Activated CD4-positive, alpha-beta memory T cell treated with anti-CD3 and anti-CD28 coated beads, Interleukin-2, amount 10 ng/mL, durations not matched to agents 7 days and 5 days (primary cell): ENCODE measurements at places on chromosomes 3 and 15. TPM values are rescaled to one million over a fixed set of nuclear protein-coding genes. Genes with fewer than 3 reads are reported as not detected.

The AHSG gene
- total RNA-seq, result not detected

DNA sequence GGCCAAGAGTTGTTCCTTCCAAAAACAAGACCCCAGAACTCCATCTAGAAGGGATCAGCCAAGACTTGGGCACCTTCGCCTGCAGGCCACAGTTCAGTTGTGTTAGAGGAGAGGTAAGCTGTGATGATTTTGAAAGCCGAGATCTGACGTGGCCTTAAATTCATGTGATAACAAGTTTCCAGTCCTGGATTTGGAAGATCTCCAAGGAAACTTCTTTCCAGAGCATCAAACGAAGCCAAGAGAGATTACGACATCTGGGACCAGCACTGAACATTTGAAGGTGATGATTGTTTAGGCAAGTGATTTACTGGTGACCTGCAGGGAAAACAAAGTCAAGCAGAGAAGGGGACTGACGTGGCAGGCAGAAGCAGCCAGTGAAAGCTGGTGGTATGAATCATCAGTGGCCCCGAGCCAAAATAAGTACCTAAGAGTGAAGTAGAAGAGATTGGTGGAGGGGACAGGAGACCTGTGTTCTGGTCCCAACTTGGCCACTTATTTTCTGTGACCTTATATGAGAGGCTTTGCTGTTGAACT, 339.0 kb upstream of the PROK2 start:
- H3K4me1 ChIP-seq, result peaks cover 8% of the 10 kb centered on the region
- H3K27ac ChIP-seq, result no peak overlapping the region
- no peaks in the 10 kb centered on the region for H3K36me3 ChIP-seq
- H3K4me3 ChIP-seq, result no peak overlapping the region
- peaks cover 1% of the 10 kb centered on the region for H3K27me3 ChIP-seq

The STRIT1 gene
- total RNA-seq, result not detected

DNA sequence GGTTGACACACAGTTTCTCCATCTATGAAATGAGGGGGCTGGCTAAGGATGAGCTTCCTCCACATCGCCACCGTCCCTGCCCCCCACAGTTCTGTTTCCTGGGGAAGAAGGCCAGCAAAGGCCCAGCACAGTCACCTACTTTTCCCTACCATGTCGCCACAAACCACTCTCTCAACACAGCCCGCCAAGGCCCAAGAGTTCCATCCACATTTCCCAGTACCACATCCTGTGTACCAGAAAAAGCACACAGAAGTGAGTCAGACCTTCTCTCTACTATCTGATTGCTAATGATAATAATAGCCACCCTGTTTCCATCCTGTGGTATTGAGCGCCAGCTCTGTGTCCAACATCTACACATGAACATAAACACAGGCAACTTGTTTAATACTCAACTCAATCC, 30.3 kb upstream of the C15orf39 start:
- H3K4me3 ChIP-seq, result no peak overlapping the region
- H3K27ac ChIP-seq, result peak overlapping the region; percentile 61
- peak; percentile 73 for DNase-seq
- peaks cover 9% of the 10 kb centered on the region for H3K27me3 ChIP-seq
- H3K4me1 ChIP-seq, result peaks cover 59% of the 10 kb centered on the region
- peaks cover 14% of the 10 kb centered on the region for H3K36me3 ChIP-seq

DNA sequence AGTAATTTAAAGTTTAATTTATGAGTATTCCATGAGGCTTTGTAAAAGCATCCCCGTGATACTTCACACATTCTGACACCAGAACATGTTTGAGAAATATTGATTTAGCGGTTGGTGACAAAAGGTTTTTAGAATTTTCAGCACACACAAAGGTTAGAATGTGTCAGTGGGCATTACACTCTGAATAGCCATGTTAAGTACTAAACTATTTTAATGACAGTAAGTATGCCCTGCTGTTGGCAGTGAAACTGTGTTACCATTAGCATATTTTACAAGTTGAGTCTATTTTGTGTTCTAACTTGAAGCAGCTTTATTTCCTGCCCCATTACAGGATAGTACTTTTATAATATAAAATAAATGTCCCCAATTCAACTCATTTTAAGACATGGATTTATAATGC, 66.5 kb downstream of the ADAMTSL3 start:
- H3K4me1 ChIP-seq, result no peaks in the 10 kb centered on the region
- H3K4me3 ChIP-seq, result no peak overlapping the region
- DNase-seq, result no peak
- no peaks in the 10 kb centered on the region for H3K27me3 ChIP-seq
- no peak overlapping the region for H3K27ac ChIP-seq
- no peaks in the 10 kb centered on the region for H3K36me3 ChIP-seq

DNA sequence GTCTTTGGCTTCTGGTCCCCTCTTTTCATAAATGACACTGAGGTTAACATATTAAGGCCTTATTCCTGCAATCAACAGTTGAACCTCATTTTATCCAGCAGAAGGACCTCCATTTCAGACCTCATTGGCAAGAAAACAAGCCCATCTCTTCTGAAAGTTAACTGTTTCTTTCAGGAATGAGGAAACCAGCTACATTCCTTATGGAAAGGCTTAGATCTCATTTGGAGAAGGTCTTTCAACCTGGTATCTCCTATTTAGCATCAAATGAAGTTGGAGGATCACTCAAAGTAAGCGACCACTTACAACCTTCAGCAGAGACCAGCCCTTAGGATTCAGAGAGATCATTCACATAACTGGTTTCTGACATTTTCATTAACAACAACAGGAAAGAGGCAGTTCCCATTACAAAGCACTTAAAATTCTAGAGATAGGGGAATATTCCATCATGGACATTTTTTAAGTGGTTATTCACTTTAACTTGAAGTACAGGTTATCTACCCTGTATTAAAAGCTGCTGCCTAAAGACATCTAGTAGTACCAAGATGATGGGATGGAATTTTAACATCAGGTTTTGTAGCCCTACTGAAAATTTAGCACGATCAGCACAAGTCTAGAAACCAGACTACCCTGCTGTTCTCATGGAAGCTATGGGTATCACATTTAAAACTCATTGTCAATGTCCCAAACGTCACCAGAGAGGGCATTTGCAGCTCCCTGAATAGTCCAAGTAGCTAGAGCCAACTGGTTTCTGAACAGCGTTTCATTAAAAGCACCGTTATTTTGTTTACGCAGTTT, 30.4 kb downstream of the TFRC start:
- no peaks in the 10 kb centered on the region for H3K4me1 ChIP-seq
- H3K27me3 ChIP-seq, result no peaks in the 10 kb centered on the region
- no peak for DNase-seq

DNA sequence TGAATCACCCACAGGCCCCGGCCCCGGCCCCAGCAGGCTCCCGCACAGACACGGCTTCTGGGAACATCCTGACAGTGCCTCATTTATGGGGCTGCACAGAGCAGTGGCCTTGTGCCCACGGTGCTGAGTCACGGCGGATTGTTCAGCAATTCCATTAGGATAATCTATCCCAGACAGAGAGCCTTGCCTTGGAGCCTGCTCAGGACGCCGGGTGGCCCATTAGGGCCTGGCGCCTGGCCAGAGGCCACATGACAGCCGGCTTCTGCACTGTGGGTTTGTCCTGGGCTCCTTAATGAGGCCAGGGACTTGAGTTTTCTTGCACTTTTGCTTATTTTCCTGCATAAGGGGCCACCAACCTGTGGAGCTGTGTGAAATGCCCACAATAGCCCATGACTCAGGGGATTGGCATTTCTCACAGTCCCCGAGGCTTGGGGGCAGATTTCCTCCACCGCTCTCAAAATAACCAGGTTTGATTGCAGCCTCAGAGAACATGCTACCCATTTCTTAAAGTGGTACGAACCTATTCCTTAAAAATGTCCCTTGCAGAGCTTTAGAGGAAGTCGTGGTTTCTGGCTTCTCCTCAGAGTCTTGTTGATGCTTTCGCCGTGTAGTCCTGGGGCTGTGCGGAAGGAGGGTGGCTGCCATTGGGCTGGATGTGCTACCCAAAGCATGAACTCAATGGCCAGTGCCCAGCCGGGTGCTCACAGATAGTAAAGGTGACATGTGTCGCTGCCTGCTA, 19.0 kb downstream of the SYNM start:
- no peaks in the 10 kb centered on the region for H3K36me3 ChIP-seq
- no peak for DNase-seq
- no peak overlapping the region for H3K27ac ChIP-seq
- H3K4me1 ChIP-seq, result no peaks in the 10 kb centered on the region
- peaks cover 2% of the 10 kb centered on the region for H3K27me3 ChIP-seq

DNA sequence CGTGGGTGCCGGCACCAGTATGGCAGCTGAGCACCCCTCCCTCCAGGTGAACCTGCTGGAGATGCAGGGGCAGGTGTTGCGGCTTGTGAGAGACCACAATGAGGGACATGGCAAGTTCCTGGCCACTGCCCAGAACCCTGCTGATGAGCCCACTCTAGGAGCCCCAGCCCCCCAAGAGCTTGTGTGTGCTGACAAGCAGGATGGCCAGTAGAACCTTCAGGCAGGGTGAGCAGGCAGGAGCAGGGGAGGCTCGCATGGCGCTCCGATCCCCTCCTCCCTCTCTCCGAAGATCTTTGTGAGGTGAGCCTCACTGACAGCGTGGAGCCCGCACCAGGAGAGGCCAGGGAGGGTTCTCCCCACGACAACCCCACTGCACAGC, 29.8 kb downstream of the NGRN start:
- no peak overlapping the region for H3K4me3 ChIP-seq
- H3K27ac ChIP-seq, result no peak overlapping the region
- no peak for DNase-seq
- peaks cover 16% of the 10 kb centered on the region for H3K27me3 ChIP-seq

The CASR gene
- total RNA-seq, result 0.15 TPM

DNA sequence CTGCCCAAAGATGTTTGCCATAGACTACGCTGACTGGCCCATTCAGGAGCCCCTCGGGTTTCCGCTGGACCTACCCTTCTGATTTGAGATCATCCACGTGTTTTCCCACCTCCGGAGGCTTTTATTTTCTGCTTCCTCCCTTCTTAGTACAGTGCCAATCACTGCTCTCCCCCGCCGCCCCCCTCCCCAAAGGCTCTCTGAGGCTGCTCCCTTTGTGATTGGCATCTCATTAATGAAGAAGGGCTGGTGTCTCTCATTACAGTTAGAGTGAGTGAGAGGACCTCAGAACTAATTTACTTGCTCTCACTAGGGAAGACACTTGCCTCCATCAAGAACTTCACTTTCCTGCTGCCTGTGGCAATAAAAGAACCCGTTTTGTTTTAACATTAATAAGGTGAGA, 284.7 kb upstream of the ICE2 start:
- H3K36me3 ChIP-seq, result no peaks in the 10 kb centered on the region
- H3K27me3 ChIP-seq, result peaks cover 2% of the 10 kb centered on the region
- DNase-seq, result no peak
- no peak overlapping the region for H3K27ac ChIP-seq
- peaks cover 6% of the 10 kb centered on the region for H3K4me1 ChIP-seq
- no peak overlapping the region for H3K4me3 ChIP-seq

GRCh38 chr3:64398476-64398875, 173.2 kb upstream of the PRICKLE2 start:
- H3K4me3 ChIP-seq, result no peak overlapping the region
- H3K36me3 ChIP-seq, result no peaks in the 10 kb centered on the region

The RPL4 gene
- total RNA-seq, result 2,309 TPM

DNA sequence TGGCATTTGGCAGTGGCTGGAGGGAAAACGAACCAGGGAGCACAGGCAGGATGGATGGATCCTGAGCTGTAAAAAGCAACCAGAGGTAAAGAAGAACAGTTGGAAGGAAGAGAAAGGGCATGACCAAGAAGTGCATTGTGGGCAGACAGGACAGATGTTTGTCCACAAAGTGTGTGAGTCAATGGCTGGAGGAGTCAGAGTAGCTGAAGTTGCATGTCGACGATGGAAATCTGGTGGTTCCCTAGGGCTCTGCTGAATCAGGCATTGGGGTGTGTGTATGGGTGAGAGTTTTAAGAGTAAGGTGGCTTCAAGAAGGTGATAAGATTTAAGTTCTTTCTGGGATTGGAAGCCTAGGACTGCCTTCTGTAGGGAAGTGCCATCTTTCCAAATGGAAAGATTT, 214.0 kb upstream of the BHLHE40 start:
- peaks cover 81% of the 10 kb centered on the region for H3K36me3 ChIP-seq
- no peaks in the 10 kb centered on the region for H3K27me3 ChIP-seq
- no peak for DNase-seq
- peaks cover 5% of the 10 kb centered on the region for H3K4me1 ChIP-seq

The KBTBD8 gene
- 16.0 TPM for total RNA-seq

DNA sequence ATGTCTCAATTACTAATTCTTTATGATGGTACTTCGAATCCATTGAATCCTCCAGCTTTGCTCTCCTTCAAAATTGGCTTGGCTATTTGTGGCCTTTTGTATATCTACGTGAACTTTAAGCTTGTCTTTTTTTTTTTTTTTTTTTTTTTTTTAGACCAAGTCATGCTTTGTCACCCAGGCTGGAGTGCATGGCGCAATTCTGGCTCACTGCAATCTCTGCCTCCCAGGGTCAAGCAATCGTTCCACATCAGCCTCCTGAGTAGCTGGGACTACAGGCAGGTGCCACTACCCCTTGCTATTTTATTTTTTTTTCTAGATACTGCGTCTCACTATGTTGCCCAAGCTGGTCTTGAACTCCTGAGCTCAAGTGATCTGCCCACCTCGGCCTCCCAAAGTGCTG, 7.7 kb upstream of the DIPK2A start:
- no peaks in the 10 kb centered on the region for H3K36me3 ChIP-seq
- H3K27me3 ChIP-seq, result peaks cover 35% of the 10 kb centered on the region
- no peaks in the 10 kb centered on the region for H3K4me1 ChIP-seq
- DNase-seq, result no peak
- H3K4me3 ChIP-seq, result no peak overlapping the region

- H3K4me3 ChIP-seq, result peak overlapping the region; percentile 40
- peaks cover 73% of the 10 kb centered on the region for H3K4me1 ChIP-seq
- no peaks in the 10 kb centered on the region for H3K27me3 ChIP-seq
- DNase-seq, result peak; percentile 37
Observed at GRCh38 chr15:85407421-85408269, 27.2 kb downstream of the AKAP13 start.

The GOLGA8O gene
- 5.7 TPM for total RNA-seq

- H3K4me3 ChIP-seq, result no peak overlapping the region
- DNase-seq, result no peak
- no peak overlapping the region for H3K27ac ChIP-seq
- no peaks in the 10 kb centered on the region for H3K27me3 ChIP-seq
- H3K4me1 ChIP-seq, result peaks cover 42% of the 10 kb centered on the region
Observed at GRCh38 chr3:127593178-127593577, 2.6 kb upstream of the TPRA1 start.

DNA sequence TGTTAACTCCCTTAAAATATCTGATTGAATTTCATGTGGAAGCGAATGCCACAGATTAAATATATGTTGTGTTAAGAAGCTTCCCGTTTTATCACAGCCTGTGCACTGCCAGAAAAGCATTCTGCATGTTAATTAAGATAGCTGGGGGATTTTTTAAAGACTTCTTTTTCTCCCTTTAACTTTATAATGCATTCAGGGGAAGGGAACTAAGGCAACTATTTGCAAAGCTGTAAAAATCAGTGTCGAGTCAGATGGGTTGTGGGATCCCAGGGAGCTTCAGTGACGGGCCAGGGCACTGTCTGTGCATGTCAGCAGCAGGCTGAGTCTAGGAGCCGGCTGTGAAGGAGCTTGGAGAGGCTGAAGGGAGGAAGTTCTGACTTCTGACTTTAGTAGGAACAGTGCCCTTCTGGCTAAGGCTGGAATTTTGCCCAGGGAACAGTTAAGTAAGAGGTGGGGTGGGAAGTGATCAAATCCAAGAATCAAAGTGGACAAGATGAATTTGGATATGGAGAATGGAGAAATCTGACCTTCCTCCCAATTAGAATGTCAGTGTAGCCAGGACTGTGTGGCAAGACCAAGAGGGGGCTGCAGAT, 77.7 kb downstream of the ABHD5 start:
- peaks cover 9% of the 10 kb centered on the region for H3K27me3 ChIP-seq
- H3K36me3 ChIP-seq, result no peaks in the 10 kb centered on the region
- no peak overlapping the region for H3K27ac ChIP-seq
- H3K4me3 ChIP-seq, result no peak overlapping the region
- DNase-seq, result no peak

- no peak overlapping the region for H3K27ac ChIP-seq
- no peak overlapping the region for H3K4me3 ChIP-seq
- H3K4me1 ChIP-seq, result no peaks in the 10 kb centered on the region
- DNase-seq, result no peak
- peaks cover 3% of the 10 kb centered on the region for H3K27me3 ChIP-seq
Observed at GRCh38 chr3:184648636-184649035, 63.2 kb downstream of the MAGEF1 start.

The ASB14 gene
- not detected for total RNA-seq
